Vagina (tissue), 2 donors: ENCODE measurements at places on chromosomes 6 and 20. TPM values are rescaled to one million over a fixed set of nuclear protein-coding genes. Genes with fewer than 3 reads are reported as not detected.

MRAP2 gene
- total RNA-seq = 4.2 TPM

KIF25 gene
- not detected for total RNA-seq

- H3K27me3 ChIP-seq = no peaks in the 10 kb centered on the region
- DNase-seq = no peak
- H3K4me1 ChIP-seq = no peaks in the 10 kb centered on the region
- H3K27ac ChIP-seq = no peak overlapping the region
Observed at GRCh38 chr6:62345962-62346689, 60.1 kb upstream of the KHDRBS2 start.

DNA sequence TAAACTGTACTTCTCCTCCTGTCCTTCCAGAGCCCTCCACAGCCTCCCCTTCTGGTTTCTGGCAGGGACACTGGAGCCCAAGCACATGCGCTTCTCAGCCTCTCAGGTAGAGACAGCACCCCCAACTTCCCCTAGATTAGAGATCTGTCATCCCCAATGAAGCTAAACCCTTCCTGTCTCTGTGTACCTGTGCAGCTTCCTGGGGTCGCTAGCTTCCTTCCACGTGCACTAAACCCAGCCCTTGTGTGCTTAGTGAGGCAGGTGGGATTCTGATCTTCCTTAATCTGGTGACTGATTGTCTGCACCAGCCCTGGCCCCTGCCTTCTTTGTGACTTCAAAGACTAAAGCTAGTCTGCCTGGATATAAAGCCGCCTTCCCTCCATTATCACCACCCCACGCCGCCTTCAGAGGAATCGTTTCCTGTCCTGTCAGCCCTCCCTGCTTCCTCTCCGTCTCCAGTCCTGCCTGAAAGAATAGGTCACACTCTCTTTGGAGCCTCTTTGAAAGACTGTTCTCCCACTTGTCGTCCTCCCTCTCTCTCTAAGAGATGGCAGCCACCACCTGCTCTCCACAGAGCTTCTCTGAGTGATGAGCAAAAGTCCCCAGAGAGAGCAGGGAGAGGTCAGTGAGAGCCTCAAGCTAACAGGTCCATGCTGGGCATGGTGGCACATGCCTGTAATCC lies 27.5 kb downstream of the CAPN11 start:
- H3K27me3 ChIP-seq = no peaks in the 10 kb centered on the region
- H3K36me3 ChIP-seq = no peaks in the 10 kb centered on the region
- no peak for DNase-seq
- H3K4me1 ChIP-seq = no peaks in the 10 kb centered on the region

GRCh38 chr20:24446811-24447210 lies 22.6 kb upstream of the SYNDIG1 start:
- H3K4me1 ChIP-seq = no peaks in the 10 kb centered on the region
- DNase-seq = no peak
- H3K27me3 ChIP-seq = no peaks in the 10 kb centered on the region
- no peak overlapping the region for H3K4me3 ChIP-seq
- no peak overlapping the region for H3K27ac ChIP-seq
- no peaks in the 10 kb centered on the region for H3K36me3 ChIP-seq

DNA sequence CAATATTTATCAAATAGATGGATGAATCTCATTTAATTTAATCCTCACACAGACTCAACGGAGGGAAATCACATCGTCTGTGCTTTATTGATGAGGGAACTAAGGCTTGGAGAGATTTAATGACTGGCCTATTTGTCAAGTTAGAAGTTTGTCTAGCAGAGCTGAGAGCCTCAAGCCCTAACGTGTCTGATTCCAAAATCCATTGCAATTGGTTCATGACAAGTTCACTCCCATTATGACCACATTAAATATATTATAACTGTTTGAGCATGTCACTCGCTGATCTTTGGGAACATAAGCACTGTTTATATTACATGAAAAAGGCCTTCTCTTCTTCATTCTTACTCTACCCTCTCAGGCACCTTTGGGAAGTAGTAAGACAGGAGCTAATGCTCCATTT lies 89.4 kb upstream of the SIRPA start:
- peaks cover 46% of the 10 kb centered on the region for H3K4me1 ChIP-seq
- DNase-seq = no peak
- no peaks in the 10 kb centered on the region for H3K36me3 ChIP-seq
